ENCODE measurements at places on chromosomes 12 and 14.

DNA sequence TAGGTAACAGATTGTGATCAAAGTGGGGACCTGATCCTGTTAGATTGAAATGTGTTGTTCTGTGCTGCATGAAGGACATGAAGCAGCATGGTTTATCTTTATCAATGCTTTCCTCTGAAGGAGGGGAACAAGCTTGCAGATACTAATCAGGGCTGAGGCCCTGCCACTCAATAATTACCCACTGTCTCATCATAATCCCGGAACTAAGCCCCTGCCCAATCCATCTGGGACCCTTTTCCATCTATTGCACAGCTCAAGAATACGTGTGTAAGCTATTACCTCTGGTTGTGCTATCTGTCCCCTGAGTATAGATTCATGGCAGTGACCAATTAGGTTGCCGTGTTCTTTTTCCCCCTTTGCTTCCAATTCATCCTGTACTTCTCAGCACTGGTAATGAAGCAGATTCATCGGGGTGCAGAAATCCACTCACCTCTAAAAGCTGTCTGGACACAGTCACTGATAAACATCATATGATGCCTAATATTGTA, 67.8 kb downstream of the OTX2 start:
- no peak for DNase-seq

GRCh38 chr14:32728976-32729375, 209.7 kb upstream of the NPAS3 start:
- no peak for DNase-seq

DNA sequence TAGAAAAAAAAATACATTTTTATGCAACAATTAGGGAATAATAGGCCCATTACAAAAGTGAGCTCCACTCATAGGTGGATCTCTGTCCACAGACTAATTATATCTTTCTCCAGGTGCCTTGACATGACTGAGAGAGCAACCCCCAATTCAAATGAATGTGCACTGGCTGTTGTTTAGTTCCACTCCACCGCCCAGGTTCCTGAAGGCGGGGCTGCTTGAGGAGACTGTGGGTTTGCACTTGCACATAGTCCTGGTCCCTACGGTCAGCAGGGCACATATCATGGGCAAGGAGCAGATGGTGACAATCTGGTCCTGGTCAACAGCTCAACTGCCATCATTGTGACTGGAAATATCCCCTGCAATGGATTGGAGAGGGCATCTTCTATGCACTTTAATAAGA, 195.6 kb upstream of the PWP1 start:
- DNase-seq = no peak

- DNase-seq = no peak
These were observed 100.1 kb downstream of the PAH start for GRCh38 chr12:102816816-102817434.

DNA sequence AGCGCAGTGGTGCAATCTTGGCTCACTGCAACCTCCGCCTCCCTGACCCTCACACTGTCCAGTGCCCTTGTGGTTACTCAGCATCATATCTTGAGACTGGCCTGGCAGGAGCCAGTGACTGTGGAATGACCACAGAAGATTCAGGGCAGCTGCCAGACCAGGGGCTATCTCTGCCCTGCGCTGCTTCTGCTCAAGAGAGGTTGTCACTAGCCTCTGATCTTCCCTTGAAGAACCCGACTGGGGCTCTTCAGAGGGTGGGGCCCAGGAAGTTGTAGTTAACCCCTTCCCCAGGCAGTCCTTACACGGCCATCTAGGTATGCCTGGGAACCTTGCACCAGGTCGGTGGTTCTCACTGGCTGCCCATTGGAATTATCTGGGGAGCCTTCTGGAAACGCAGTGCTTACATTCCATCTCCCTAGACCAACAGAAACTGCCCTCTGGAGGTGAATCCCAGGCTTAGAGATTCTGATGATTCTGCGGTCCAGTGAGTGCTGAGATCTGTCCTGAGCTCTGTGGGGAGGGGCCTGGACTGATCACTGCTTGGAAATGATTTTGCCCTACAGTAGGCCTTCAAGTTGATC, 41.4 kb downstream of the PLEKHG3 start:
- no peak for DNase-seq

DNA sequence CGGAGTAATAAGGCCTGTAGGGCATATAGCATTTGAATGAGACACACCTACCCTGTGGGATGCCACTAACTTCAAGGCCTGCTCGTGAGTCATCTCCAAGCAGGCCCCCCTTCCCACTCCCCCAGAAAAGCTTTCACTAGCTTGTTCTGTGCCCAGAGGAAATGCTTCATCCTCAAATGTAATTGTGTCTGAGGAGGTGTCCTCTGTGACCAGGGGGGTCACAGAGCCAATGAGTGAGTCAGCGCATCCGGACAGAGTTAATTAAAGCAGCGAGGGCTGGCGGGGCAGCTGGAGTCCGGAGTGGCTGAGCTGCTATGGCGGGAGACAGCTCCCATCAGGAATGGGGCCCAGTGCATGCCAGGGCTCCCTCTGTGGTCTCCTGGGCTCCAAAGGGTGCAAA, 27.0 kb upstream of the ESRRB start:
- no peak for DNase-seq

DNA sequence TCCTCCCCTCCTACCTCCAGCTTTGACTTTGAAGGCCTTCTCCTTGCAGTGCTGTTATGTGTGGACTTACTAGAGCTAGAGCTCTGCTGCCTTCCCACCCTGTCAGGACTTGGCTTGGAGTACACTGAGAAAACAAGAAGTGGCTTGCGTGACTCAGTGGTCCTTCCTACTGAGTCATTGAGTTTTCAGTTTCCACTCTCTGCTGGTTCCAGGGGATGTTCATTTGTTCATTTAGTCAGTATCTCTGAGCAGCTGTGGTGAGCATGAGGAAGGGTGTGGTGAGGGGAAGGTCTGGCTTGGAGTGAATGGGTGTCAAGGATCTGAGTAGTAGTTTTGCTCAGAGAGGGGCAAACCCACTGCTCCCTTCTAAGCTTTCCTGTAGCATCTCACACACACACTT, 17.2 kb upstream of the ELK3 start:
- peak; percentile 37 for DNase-seq

DNA sequence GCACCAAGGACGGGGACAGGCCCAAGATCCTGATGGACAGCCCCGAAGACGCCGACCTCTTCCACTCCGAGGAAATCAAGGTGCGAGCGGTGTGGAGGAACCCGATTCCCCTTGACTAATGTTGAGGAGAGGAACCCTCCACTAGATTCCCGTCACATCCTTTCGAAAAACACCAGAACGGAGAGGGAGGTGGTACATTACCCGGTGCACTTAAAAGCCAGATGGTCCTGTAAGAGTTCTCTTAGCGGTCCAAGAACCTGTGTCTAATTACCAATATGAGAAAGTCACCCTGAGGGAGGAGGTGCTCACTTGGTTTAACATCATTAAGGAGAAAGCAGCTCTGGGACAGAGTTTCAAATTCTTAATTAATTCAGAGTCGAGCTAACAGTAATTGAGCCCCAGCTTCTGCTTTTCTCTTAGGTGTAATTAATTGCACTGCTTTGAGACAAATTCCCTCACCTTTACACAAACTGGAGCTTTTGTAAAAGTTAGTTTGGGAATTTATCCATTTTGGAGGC, 450 bp downstream of the PRKAB1 start:
- DNase-seq = no peak

GRCh38 chr14:104895207-104895785, 29.4 kb upstream of the PLD4 start:
- no peak for DNase-seq

GRCh38 chr12:131253376-131254026, 299.8 kb downstream of the ADGRD1 start:
- no peak for DNase-seq

- no peak for DNase-seq
These were observed 71.7 kb downstream of the TPH2 start for GRCh38 chr12:72010356-72010755.

GRCh38 chr12:40105265-40105514, 691 bp downstream of the SLC2A13 start:
- no peak for DNase-seq

DNA sequence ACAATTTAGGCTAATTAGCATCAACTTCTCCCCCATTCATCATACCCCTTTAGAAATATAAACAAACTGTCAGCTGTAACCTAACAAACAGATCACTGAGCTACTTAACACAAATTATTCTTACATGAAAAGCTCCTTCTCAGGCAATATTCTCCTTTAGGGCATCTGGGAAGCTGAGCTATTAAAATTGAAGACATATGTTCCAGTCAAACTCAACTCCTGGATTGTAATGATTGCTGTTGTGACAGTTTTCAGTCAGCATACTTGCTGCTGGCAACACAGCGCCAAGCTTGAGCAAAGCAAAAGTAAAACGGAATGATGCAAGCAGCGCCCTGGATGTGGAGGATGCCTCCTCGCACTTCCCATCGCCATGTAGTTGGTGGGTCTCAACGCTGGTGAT, 82.4 kb downstream of the SLC25A21 start:
- no peak for DNase-seq

- DNase-seq = no peak
These were observed 59.9 kb downstream of the TMCC3 start for GRCh38 chr12:94590428-94590827.

DNA sequence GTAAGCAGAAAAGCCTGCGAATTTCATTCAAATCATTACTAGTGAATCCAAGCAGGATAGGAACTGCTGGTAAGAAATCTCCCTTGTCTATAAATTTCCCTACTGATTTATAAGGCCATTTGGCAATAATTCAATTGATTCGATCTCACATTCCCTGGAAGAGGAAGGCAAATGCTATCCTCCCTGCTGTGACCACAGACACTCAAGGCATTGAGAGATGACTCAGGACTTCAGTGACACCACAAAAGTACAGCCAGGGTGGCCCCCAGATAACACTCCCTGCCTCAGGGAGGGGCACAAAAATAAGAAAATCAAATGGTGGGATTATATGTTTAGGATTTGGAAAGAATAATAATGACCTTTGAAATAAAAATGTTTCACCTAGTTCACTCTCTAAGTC, 162.7 kb downstream of the GRIP1 start:
- DNase-seq = no peak

GRCh38 chr14:99239661-99240092, 32.3 kb downstream of the BCL11B start:
- no peak for DNase-seq

DNA sequence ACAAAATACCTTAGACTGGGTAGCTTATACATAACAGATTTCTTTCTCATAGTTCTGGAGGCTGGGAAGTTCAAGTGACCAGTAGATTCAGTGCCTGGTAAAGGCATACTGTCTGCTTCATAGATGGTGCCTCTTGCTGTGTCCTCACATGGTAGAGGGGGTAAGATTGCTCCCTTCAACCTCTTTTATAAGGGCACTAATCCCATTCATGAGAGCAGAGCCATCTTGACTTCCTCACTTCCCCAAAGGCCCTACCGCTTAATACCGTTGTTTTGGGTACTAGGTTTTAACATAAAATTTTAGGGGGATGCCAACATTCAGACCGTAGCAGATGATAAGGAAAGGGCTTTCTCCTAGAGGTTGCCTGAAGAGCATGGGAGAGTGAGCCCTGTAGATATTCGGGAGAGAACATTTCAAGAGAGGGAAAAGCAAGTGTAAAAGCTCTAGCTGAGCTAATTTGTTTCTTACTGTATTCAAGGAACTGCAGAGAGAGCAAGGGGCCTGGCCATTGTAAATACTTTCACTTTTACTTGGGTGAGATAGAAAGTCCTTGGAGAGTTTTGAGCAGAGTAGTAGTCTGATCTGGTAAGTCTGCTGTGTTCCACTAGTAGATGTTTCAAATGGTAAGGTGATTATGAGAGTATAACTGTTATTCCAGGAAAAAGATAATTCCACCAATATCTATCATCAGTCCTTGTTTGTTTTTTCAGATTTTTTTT, 27.3 kb downstream of the FRS2 start:
- DNase-seq = no peak

GRCh38 chr12:99444859-99445316, 202.7 kb upstream of the GARIN6 start:
- DNase-seq = no peak

DNA sequence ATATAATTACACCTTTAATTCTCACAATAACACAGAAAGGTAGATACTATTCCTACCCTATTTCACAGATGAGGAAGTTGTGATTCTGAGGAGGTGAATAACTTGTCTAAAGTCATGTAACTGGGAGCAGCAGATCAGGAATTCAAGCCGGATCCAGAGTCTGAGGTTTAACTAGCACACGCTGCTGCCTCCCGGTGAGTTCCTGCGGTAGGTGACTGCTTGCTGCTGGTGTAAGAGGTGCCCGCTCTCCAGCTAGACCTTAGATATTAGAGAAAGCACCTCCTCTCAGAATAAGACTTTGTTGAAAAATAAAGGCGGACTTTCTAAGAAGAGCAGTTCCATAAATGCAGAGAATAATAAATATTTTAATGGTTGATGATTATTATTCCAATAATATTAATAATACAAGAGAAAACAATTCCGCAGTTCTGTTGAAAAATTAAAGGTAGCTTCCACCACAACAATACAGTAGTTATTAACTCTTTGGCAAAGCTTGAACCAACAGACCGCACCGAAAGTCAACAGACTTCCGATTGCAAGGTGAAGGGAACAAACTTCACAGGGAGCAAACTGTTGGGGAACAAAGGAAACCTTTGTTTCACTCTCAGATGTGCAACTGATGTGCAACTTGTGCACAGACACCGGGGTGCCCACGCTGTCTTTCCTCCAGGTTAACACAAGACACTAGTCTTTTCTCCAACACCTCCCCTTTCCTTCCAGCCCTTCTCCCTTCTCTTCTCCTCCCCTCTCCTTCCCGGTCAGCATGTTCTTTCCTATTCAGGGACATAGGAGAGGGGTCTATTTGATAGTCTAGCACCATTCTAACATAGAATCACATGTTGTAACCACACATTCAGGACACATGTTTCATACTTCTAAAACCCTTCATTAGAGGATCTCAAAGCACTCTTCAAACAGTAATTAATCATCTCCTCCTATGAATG, 73.2 kb upstream of the EGLN3 start:
- DNase-seq = no peak

DNA sequence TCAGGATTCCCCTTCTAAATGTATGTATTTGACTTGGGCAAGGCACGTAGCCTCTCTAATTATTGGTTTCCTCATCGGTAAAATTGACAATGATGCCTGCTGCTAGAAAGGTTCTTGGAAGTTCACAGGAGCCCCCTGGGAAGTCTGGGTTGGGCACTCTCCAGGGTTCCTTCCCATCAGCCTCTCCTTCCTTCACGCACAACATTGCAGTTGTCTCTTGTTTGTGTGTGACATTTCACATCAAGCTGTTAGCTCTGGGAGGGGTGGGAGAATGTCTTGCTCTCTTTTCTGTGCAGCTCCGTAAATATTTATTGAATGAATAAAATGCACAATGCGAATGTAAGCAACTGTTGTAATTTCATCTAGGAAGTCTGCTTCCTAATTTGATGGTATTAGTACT, 153.2 kb upstream of the PRICKLE1 start:
- DNase-seq = no peak

DNA sequence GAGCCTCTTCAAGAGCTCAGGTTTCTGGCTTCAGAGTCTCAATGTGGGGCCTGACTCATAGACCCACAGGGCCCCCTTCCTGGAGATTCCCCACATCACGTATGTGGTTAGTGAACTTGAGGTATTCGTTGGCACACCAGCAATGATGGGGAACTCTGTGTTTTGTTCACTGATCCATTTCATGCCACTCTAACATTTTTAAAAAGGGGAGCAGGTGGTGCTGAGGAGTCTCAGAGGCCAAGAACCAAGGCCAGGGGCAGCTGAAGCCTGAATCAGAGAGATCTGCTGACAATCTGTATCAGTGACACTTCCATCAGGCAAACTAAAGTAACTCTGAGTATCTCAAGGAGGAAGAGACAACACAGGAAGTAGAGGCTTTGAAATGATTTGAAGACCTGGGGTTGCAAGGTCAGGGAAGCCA, 323.4 kb downstream of the VRK1 start:
- DNase-seq = peak; percentile 38

- no peak for DNase-seq
These were observed 72.9 kb upstream of the ST8SIA1 start for GRCh38 chr12:22407397-22407796.

Data from activated T-cell treated with anti-CD3 and anti-CD28 coated beads for 4 hours (primary cell).